Dermis blood vessel endothelial cell (primary cell): ENCODE measurements at places on chromosomes 12 and 14. TPM values are rescaled to one million over a fixed set of nuclear protein-coding genes. Genes with fewer than 3 reads are reported as not detected.

POTEM gene
- not detected in 2 replicates for total RNA-seq

MYH6 gene
- total RNA-seq: not detected in 2 replicates

CATSPERB gene
- 0.33 and 0.68 TPM in 2 replicates for total RNA-seq

SSTR1 gene
- 0.17 and 0.33 TPM in 2 replicates for total RNA-seq

AQP2 gene
- not detected in 2 replicates for total RNA-seq

CCDC197 gene
- total RNA-seq: not detected in 2 replicates

INSM2 gene
- not detected in 2 replicates for total RNA-seq

HSPA2 gene
- 5.4 and 7.0 TPM in 2 replicates for total RNA-seq

SNAPC1 gene
- total RNA-seq: 27.3 and 32.2 TPM in 2 replicates

PSMC1 gene
- total RNA-seq: 179 and 245 TPM in 2 replicates

SIX6 gene
- not detected in 2 replicates for total RNA-seq
